Activated T-cell treated with anti-CD3 and anti-CD28 coated beads for 4 hours (primary cell): ENCODE measurements at places on chromosomes 1 and 21.
A peak's percentile ranks its signal among the peaks of the same experiment; 100 is the strongest.

DNA sequence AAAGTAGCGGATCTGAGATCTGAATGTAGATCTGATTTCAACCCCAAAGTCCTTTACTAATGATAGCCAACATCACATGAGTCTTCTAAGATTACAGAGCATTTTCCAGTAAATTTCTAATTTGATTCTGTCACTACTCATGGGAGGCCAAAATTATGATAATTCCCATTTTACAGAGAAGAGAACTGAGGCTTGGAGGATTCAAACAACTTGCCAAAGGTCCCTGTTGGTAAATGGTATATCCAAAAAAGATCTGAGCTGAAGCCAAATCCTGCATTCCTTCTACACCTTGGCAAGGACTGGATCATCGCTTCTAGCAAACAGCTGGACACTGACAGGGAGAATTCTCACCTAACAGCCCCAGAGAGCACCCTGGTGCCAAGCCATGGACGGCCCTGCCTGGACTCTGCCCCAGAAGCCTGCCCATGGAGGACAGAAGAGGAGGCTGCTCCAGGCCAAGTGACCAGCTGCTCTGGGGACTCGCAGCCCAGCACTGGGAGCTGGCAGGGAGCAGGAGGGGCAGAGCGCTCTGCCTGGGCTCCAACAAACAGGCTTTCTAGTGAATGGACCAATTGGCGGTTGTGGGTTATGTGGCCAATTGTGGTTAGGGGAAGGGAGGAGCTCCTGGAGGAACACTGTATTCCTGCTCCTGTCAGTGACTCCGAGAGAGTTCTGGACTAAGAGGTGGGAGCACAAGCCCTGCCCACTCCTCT, 6.4 kb upstream of the CSF1 start:
- no peak for DNase-seq

GRCh38 chr1:248136811-248137210, 8.1 kb upstream of the OR2M5 start:
- DNase-seq: no peak

DNA sequence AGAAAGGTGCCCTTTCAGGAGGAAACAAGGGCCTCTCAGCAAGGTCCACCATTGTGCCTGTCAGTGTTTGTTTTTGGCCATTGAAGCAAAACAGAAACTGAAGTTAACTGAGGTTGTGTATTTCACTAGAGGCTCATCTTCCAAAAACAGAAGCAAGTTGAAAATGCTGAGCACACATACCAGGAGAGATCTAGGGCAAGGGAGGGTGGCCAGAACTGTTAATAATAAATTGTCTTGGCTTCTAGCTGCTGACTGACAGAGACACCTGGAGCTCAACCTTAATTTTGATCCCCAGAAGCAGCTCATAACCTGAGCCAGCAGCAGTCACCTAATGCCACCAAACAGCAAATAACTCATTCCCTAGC, 5.2 kb downstream of the AGMAT start:
- no peak for DNase-seq

DNA sequence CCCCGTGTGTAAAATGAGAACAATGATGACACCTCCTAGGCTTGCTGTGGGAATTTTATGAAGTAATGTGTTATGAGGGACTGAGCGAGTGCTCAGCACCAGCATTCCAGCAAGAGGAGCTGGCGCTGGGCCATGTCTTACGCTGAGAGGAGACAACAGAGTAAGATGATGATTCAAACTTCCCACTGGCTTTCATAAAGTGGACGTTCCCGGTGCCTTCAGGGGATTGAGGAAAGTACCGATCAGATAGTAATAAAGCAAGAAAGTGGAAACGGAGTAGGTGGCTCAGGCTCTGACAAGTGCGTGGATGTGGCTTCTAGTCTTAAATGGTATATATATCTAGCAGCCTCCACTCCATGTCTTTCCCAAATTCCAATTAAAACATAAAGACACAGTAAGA, 23.8 kb downstream of the EPHA10 start:
- DNase-seq: no peak

DNA sequence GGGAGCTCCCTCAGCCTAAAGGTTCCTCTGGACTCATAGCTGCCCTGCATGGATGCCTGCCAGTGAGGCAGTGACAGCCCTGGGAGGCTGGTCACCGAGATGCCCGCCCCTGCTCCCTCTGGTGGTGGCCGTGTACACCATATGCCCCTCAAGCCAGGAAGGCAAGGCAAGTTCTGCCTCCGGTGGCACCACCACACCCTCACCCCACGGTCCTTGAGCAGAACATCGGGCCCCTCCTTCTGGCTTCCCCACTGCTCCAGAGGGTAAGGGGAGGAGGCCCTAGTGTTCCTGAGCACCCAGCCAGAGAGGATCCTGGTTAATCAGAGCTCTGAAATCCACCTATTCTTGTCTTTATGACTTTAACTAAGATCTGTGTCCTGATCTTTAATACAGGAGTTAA, 1.5 kb upstream of the S100A14 start:
- DNase-seq: no peak

DNA sequence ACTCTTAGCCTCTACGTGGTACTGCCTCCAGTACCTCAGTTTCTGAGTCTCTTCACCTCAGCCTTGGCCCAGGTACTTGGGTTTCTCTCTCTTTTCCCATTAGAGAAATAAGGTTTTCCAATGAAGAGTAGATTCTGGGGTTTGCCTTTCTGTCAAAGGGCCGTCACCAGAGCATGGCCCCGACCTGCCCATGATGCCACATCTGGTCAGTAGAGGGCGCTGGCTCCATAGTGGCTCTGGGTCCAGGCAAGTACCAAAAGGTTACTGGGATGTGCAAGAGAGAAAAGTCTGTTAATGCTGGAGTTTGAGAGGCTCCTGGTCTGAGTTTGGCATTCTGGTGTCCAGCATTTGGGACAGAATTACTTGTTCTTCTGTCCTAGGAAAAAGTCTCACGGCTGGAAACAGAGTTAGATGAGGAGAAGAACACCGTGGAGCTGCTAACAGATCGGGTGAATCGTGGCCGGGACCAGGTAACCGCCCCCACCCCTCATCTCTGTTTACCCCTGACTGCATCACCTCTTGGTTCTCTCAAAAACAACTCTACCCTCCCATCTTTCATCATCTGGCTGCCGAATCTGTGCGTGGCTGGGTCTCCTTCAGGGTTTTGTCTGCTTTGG, 5.3 kb upstream of the TUFT1 start:
- peak; percentile 76 for DNase-seq

GRCh38 chr1:228392111-228392936, 14.3 kb downstream of the TRIM11 start:
- DNase-seq: no peak

DNA sequence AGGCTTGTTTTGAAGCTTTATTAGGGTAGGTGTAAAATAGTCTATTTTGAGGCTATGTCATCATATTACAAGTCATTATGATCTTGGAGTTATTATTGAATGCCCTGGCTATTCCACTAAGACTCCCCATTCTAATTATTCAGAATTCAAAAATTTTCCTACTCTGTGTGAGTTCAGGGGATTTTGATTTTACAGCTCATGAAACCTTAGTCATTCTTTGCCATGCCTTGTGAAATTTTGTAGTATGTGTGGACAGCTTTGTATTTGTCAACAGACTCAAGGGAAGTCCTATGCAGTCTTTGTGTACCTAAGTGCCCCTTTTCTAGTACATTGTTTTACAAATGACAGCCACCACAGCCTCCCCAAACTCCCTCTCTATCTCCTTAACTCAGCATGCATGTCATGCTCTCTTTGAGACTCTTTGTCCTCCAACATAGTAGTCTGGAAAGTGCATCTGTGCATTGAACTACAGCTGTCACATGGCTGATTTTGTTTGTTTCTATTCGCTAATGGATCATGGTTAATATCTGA, 28.0 kb downstream of the CD1D start:
- no peak for DNase-seq

DNA sequence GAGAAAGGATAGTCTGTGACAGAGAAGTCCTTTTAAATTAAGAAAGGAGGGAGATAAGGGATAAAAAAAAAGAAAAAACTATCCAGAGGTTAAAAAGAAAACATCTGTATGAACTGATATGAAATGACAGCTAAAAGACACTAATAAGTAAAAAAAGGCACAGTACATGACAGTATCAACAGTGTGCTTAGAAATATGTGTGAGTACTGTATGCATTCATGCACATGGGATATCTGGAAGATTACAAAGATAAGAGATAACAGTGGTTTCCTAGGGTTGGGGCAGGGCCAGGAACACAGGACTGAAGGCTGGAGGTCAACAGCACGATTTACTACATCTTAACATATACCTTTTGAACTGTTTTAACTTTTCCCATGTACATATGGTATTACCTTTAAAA, 13.3 kb downstream of the PTP4A2 start:
- DNase-seq: no peak

DNA sequence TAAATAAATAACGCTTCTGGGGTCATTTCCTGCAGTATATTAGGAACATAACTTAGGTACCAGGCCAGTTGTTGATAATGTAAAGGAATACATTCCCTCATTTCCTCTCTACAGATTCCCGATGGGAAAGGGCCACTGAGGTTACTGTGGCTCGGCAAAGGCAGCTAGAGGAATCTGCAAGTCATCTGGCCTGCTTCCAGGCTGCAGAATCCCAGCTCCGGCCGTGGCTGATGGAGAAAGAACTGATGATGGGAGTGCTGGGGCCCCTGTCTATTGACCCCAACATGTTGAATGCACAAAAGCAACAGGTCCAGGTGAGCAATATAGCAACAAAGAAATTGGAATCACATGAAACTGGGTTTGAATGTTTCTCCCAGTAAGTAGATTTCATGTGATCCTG, 109.6 kb upstream of the BMP8A start:
- no peak for DNase-seq

- DNase-seq: peak; percentile 6
Observed at GRCh38 chr1:243596431-243597062, 253.5 kb downstream of the AKT3 start.

- DNase-seq: no peak
Observed at GRCh38 chr1:36554323-36554628, 71.6 kb upstream of the CSF3R start.

- DNase-seq: no peak
Observed at GRCh38 chr1:94851571-94851970, 31.4 kb downstream of the SLC44A3 start.

GRCh38 chr1:228275430-228276173, 67.8 kb downstream of the OBSCN start:
- peak; percentile 92 for DNase-seq

GRCh38 chr1:31571340-31572295, 4.7 kb upstream of the TINAGL1 start:
- DNase-seq: no peak

DNA sequence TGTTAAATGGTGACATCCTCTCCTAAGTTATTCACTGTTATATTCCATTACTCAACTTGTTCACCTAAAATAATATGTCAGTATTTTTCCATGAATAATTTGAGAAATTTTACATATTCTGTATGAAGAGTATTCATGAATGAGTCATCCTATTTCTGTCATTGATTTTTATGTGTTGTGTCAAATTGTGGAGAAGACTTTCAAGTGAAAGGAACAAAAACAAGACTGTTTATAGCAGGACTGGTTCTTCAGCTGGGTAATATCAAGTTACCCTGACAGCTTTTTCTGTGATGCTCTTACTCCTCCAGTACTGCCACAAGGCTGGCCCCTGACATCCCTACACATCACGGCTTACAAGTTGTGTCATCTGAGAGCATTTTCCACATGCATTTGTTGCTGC, 847.7 kb downstream of the NCAM2 start:
- DNase-seq: no peak

GRCh38 chr1:84632673-84633434, 57.4 kb downstream of the SSX2IP start:
- no peak for DNase-seq

DNA sequence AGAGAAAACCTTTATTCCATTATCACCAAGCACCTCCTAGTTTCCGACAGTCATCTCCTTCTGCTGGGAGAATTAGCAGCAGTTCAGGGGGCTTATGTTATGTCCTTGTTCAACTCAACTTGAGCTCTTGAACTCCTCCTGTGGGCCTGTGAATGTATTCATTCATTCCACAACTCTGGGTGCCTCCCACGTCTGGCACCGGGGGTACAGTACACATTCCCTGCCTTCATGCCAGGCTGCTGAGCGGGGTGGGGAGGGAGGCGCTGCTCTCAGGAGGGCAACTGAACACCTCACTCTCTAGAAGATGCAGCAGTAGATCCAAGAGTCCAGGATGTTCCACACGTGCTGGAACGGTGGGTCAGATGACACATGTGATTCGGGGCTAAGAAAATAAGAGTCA, 4.3 kb upstream of the MX2 start:
- DNase-seq: no peak

- DNase-seq: no peak
Observed at GRCh38 chr1:60831780-60832179, 250.6 kb upstream of the NFIA start.

- no peak for DNase-seq
Observed at GRCh38 chr1:204660509-204660908, 25.0 kb downstream of the LRRN2 start.

DNA sequence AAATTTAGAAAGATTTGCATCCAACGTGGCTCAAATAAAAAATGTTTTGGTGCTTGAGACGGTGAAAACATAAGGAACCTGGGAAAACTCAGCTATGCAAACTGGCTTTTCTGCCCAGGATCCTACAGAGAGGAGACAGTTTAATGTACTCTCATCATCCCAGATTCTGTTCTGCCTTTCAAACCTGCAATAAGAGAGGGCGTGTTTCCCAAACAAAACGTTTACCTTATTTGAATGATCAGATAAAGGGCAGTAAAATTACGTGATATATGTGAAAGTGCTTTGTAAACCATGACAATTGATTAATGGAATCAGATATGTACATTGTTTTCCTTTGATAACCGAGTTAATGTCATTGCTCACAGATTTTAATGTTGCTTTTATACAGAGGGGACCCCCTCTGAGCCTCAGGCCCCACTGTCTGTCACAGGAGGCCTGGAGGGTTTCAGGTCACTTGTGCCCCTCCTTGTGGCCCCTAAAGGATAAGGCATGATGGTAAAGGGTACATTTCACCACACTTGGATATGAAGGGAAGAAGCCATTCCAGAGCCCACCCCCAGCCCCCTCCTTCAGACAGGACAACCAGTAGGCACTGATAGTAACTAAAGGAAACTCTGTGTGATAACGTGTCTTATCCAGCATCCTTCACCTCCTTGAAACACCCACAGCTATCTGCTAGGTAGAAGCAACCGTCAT, 157.6 kb downstream of the EDEM3 start:
- no peak for DNase-seq

DNA sequence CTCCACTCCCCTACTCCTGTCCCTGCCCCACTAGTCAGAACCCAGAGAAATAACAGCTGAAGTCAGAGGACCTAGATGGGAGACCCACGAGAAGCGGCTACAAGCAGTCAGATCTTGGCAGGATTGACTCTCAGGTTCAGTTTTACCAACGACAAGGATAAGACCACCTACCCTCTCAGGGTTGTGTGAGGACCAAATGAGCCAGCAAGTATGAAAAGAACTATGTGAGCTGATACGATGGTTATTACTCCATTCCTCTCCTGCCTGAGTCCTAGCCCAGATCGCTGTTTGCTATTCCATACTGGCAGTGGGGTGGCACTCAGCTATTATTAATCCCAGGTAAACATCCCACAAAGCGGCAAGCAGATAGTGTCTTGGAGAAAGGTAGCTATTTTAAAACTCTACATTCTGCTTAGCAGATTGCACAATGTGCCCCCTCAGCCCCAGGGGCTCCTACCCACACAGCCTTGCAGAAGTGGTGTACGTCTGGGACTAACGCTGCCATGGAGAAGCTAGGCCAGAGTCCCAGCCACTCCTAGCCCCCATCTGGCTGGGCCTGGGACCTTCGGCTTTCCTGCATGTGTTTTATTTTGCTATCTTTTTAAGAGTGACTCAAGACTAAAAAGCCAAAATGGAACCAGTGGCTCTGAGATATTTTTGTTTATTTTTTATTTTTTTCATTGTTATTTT, 58.9 kb downstream of the CD46 start:
- DNase-seq: no peak

- no peak for DNase-seq
Observed at GRCh38 chr1:229694053-229694693, 68.1 kb downstream of the URB2 start.

- DNase-seq: no peak
Observed at GRCh38 chr1:213260311-213261075, 209.5 kb downstream of the RPS6KC1 start.
